ENCODE measurements at places on chromosomes 12 and 14. TPM values are rescaled to one million over a fixed set of nuclear protein-coding genes. Genes with fewer than 3 reads are reported as not detected.

The STAB2 gene
- not detected for total RNA-seq

The GNB3 gene
- total RNA-seq = not detected

The TNFAIP2 gene
- total RNA-seq = 0.85 TPM

The CIT gene
- 41.8 TPM for total RNA-seq

The DENND5B gene
- 0.16 TPM for total RNA-seq

The TAS2R46 gene
- total RNA-seq = 0.48 TPM

- DNase-seq = peak; percentile 100
These were observed at the start of gene SRP54 for GRCh38 chr14:34982421-34983147. Gene SRP54, plus strand, starts transcription at chr14:34982992. Its CDS starts 13,718 bp downstream, at chr14:34996710.

DNA sequence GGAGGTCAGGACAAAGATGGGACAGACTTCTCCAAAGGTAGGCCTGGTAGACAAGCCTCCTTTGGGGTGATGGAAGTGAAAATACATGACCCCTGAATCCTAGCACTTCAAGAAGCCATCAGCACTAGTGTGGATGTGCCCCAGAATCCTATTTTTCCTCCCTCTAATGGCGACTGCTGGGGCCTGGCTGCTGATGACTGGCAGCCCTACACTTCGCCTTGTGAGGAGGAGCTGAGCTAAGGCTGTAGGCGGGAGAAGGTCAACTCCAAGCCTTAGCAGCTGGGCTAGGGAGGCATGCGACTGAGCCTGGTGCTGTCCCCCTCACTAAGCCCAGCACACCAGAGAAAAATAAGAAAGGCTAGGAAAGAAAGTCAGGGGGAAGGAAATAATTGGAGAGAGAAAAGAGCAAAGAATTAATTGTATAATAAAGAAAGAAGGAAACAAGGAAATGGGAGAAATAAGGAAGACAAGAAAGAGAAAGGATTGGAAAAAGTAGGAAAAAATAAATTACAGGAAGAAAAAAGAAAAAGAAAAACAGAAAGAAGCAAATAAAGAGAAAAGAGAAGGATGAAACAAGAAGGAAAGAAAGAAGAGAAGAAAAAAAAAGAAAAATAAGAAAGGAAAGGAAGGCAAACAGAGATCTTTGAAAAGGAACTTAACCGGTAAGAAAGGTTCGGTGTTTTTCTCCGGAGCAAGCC, 4.7 kb upstream of the HOXC10 start:
- no peak for DNase-seq

GRCh38 chr14:106547735-106548434, 1021.5 kb downstream of the TMEM121 start:
- no peak for DNase-seq

GRCh38 chr14:65866448-65866847, 453.9 kb downstream of the FUT8 start:
- no peak for DNase-seq

GRCh38 chr12:27607591-27607990, 83.6 kb downstream of the PPFIBP1 start:
- no peak for DNase-seq

DNA sequence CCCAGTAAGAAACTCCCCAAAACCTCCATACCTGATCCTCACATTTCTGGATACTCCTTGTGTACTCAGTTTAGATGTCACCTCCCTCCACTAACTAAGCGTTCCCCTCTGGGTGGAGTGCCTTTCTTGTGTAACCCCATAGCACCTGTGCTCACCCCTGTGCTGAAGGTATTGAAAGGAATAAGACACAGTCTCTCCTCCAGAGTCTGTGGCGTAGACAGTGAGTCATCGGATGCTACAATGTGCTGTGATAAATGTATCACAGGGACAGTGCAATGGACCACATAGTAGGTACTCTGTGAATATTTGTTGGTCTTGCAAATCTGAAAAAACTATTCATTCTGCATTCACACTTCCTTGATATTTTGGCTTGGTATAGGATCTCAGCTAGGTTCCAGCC, 30.8 kb downstream of the TSPAN9 start:
- no peak for DNase-seq

DNA sequence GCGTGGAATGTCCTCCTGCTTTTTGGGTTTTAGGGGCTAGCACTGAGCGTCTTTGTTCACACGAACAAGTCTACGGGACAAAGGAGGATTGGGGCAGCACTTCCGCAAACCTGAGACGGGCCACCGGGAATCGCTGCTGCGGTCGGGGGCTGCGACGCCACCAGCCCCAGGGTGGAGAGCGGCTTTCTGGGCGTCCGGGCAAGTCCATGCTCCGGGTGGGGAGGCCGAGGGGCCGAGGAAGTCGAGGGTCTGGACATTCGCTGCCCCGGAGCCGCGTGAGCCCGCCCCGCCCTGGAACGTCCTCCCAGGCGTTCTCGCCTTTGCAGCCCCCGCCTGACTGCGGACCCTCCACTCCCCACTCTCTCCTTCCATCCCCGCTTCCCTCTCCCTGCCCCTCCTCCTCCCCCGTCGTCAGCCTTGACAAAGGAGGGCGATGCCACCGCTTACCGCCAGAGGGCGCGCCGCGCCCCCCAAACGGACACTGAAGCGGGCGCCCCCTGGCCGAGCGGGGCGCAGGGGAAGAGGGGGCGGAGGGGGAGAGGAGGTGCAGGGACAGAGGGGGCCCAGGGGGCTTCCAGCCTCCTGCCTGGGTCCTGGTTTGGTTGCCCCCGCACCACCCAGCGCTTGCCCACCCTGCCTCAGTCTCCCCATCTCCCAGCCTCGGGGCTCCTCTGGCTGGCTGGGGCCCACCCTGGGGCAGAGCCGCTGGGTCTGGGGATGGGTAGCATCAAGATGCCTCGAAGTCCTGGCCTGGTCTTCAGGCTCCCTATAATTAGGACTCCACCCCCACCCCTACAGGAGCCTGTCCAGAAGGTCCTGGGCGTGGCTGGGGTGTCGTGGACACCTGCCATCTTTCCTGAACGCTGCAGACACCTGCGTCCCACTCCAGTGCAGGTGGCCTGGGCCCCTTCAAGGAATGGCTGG, 39.1 kb upstream of the INF2 start:
- DNase-seq = peak; percentile 72

DNA sequence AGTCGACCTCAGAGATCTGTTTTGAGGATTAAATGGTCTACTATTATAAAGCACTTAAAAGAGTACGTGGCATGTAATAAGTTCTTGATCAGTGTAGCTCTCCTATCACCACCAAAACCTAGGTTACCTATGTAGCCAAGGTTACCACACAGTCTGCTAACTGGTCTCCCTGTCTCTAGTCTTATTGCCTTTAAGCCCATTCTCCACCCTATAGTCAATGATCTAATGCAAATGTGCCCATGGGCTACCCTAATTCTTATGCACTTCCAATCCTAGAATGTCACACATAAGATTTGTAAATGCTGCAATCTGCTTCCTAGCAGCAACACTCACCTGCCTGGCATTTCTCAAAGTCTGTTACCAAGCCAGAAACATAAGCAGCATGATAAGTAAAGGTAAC, 44.9 kb downstream of the C2CD5 start:
- no peak for DNase-seq

GRCh38 chr14:102275866-102276265, 29.1 kb downstream of the MOK start:
- no peak for DNase-seq

- no peak for DNase-seq
These were observed 541.8 kb upstream of the FBXO33 start for GRCh38 chr14:39974036-39974435.

DNA sequence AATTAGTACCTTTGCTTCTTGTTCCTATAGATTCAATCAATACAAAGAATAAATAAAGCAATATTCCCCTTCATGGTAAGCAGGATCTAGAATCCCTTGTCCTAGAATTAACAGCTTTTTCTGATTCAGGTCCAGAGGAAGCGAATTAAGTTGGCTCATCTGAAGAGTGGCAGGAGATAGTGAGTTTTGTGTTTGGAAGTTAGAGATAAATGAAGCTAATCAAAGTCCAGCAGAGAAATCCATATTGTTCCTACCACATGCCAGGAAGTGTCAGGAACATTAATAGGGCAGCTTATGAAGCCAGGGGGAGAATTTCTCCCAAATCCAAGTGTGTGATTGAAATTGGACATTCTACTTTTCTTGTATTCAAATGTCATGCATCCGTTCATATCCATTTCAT, 13.9 kb downstream of the CAPZA3 start:
- no peak for DNase-seq

- no peak for DNase-seq
These were observed 6.0 kb upstream of the CHD4 start for GRCh38 chr12:6613015-6613775.

GRCh38 chr12:31702047-31702446, 26.8 kb downstream of the AMN1 start:
- no peak for DNase-seq

DNA sequence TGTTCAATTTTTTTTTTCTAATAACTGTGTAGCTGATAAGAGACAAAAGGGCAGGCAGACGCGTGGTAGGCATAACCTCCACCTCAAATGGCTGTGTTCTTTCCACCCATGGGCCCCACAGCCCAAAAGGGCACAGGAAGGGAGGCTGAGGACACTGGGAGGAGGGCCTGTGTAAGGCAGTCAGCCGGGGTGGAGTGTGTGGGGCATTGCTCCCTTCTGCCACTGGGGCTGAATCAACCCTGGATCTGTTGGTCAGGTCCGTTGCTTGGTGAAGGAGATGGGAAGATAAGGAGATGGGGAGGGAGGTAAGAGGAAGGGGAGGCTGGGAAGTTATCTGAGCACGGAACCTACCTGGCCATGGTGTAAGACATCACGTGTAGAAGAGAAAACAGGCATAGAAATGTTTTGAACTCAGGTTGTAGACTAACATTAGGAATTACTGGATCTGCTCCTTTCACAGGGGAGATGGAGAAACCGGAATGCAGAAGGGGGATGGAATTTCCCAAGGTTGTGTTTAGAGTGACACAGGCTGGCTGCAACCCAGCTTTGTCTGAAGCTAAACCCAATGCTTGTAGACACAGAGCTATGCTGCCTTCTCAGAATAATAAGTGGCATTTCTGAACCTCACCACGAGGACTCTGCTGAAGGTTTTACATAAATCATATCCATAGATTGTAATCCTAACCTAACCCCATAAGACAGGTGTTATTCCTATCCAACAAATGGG, 138.5 kb upstream of the NOS1 start:
- DNase-seq = no peak

GRCh38 chr12:29733060-29733459, 50.7 kb downstream of the TMTC1 start:
- no peak for DNase-seq

DNA sequence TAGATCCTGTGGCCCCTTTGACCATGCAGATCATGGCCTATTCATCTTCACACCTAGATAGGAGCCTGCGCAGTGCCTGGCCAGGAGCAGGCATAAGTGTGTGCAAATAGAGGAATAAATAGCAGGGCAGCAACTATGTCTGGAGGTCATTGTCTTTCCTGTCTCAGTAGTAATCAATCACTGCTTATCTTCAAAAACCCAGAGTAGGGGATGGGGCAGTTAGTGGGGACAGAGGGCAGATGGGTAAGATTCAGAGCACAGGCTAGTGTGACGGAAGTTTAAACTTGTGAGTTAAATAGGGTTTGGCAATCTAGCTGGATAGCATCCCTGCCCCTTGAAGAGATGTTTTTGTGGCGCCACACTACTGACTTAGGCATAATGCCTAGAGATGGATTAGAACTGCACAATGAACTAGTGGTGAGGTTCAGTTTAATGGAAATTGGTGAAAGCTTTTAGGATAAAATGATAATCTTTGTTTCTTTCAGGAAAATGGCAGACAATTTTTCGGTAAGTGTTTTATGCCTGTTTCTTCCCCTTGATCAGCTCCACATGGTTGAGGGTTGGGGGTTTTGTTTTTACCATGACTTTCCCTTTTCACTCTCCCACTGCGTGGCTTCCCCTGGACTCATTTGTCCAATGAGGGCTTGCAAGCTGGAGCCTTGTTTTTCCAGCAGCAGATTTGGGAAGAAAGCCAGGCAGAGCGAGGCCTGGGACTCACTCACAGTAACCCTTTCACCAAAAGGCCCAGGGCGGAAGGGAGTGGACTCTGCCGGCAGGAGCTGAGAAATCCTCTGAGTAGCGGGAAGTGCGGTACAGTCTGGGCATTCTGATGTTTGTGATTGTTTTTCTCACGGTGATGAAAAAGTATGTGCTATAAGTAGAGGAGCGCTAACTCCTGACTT, 8.1 kb downstream of the LGALS3 start:
- DNase-seq = no peak

- DNase-seq = no peak
These were observed 23.6 kb upstream of the C12orf71 start for GRCh38 chr12:27105746-27106536.

GRCh38 chr12:22173177-22173576, 127.2 kb downstream of the CMAS start:
- no peak for DNase-seq

DNA sequence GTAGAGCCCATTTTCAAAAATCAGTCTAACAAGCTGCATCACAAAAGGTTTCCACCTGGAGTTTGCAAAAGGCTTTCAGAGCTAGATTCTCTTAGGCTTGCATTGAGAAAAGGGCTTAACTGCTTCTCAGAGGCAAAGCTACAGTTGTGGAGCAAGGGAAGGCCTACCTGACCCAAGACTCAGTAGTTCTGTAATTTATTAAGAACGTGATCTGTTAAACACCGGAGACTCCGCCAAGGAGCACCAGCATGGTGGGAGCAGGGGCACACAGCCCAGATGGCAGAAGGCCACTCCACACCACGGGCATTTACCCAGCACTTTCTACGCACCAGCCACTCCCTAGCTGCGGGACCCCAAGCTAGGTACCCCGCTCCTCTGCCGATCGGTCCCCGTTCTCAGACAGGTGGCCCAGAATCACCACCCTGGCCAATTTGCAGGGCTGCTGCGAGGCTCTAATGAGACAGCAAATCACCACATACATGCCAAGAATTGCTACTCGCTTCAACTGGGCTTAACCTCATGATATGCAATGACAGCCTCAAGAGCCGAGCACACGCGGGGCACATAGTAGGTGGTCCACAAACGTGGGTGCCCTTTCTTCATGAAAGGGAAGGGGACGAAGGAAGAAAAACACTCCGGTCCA, 1.5 kb downstream of the ITPK1 start:
- no peak for DNase-seq

DNA sequence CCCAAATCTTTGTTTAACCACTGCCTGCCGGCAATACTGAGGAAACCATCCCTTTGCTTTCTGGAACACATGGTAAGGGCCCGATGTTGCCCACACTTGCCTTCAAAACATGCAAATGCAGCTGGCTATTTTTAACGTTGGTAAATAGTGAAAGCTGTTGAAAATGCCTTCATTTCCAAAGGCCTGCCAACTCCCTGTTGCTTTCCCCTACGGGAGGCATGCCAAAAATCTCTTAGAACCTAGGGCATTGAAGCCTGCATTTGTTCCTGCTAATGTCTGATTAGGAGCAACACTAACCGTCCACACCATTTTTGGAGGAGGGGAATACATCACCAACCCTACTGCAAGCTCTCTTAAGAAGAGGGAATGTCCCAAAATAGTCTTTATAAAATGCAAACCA, 152.6 kb upstream of the NOS1 start:
- DNase-seq = no peak

- DNase-seq = no peak
These were observed 486.7 kb downstream of the APAF1 start for GRCh38 chr12:99131751-99132199.

GRCh38 chr12:113184098-113184899, 979 bp downstream of the DDX54 start:
- no peak for DNase-seq

GRCh38 chr14:60760644-60761364, 26.2 kb downstream of the MNAT1 start:
- DNase-seq = no peak

GRCh38 chr12:122199484-122200355, 3.8 kb upstream of the B3GNT4 start:
- no peak for DNase-seq

All from activated naive CD8-positive, alpha-beta T cell treated with anti-CD3 and anti-CD28 coated beads for 36 hours (primary cell).